IMR-90 (cell line): ENCODE measurements at places on chromosomes 1 and 21. TPM values are rescaled to one million over a fixed set of nuclear protein-coding genes. Genes with fewer than 3 reads are reported as not detected.

DNA sequence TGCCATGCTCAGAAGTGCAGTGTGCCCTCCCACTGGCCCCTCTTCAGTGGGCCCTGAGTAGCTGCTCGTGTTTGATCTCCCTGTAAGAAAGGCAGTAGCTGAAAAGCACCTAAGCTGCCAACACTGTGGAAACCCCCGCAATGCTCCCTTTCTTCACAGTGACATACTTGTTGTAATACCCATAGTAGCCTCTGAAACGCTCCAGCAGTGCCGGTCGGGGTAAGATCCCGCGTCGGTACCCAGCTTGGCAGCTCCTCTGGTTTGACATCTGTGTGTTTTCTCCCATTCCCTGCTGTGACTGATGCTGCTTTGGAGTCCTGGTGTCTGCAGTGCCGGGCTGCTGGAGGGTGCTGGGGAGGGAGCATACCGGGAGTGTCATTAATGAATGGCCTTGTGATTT is 3.6 kb downstream of the CHAF1B start:
- DNase-seq, result peak; percentile 54

- DNase-seq, result no peak
Measured at GRCh38 chr1:88744142-88744541, 60.1 kb downstream of the PKN2 start.

GRCh38 chr1:25616987-25617624 is 515 bp downstream of the MAN1C1 start:
- DNase-seq, result no peak

- DNase-seq, result peak; percentile 67
Measured at GRCh38 chr1:65075123-65075976, 72.7 kb upstream of the AK4 start.

DNA sequence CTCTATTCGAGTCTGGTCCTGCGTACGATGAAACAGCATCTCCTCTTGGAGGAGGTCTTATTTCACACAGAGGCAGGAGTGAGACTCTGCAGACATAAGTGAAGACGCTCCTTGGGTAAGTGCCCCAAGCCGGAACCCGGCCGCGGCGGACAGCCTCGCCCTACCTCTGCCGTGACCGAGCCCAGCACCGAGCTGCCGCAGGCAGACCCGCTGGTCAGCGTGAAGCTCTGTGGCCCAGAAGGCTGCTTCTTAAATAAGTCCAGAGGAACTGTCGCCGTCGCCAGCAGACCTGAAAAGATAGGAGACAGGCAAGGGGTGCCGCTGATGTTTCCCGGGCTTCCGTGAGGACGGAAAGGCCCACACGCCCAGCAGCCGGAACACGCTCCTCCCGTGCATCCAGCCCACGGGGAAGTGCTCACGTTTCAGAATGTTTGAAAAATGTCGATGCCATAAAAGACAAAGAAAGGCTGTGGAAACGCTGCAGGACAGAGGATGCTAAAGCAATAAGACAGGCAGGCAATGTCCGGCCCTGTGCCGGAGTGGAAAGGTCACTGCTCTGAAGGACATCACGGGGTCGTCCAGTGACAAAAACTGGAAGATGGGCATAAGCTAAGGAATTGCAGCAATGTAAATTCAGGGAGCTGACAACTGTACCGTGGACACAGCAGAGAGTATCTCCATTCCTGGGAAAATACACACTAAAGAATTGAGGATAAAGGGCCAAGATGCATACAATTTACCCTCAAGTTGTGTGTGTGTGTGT is 28.5 kb upstream of the PRDM15 start:
- no peak for DNase-seq

DNA sequence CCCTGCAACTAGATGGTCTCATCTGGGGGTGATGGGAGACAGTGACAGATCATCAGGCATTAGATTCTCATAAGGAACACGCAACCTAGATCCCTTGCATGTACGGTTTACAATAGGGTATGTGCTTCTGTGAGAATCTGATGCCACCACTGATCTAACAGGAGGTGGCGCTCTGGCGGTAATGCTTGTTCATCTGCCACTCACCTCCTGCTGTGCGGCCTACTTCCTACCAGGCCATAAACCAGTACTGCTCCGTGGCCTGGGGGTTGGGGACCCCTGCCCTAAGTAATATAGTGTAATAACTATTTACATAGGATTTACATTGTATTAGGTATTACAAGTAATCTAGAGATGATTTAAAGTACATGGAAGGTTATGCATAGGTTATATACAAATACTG is 134.9 kb downstream of the CLEC20A start:
- DNase-seq, result no peak

GRCh38 chr1:17777330-17777729 is 22.2 kb downstream of the ACTL8 start:
- no peak for DNase-seq

- DNase-seq, result peak; percentile 77
Measured at GRCh38 chr1:164588516-164589341, 29.7 kb downstream of the PBX1 start.

DNA sequence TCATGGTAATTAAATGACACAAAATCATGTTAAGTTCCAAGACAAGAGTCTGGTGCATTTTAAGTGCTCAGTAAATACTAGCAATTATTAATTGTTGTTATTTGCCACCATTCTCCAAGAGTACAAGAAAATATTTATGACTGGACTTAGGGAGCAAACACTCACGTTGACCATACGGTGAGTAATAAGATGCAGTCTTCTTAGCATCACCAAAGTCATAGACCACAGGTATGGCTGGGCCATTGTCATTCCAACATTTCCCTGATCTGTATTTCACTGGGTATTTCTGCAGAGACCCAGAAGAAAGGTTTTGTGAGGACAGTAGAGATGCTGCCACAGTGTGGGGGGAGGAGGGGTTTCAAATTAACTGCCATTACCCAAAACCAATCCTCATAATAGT is 4.7 kb downstream of the ITLN2 start:
- DNase-seq, result no peak

DNA sequence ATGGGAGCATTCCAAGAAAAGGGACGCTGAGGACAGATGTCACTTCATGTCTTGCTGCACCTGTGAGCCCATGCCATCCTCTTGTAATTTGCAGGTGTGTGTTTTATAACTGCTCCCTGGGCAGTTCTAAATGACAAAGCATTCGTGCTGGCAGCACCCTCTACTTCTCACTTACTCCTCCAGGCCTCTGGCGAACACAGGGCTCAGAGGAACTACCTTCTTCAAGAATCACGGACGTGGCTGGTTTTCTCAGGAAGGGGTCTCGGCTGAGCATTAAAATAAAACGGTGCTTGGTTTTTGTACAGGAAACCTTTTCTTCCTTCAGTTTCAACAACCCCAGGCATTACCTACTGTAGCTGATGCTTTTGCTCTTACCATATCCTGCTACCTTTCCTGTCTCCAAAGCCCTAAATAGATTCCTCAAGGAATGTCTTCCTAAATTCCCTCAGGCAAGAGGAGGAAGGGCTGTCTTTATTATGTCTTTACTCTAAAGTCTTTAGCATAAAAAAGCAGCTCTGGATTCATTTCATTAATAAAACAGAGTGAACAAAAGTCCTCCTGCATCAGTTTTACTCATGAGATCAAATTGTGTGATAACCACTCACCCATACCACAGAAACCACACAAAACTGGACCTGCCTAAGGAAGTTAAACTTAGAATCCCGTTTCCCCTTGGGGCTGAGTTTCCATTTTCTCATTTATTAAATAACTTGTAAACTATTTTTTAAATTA is 79.0 kb upstream of the MAP10 start:
- peak; percentile 31 for DNase-seq

DNA sequence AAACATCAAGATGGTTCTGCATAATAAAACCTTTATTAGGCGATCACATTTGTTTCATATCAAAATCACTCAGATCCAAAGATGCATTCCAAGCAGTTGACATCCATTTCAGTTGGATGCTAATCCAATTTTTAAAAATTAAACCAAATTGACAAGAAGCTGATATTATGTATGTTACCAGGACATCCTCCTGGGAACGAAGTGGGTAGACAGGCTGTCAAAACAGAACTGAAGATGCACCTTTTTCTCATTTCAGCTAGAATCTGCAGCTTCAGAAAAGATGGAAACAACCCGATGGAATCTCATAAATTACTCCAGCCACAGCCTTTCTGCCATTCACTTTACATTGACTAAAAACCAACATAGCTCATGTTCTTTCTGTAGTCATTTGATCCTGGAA is 268.4 kb downstream of the PLPP3 start:
- DNase-seq, result no peak

- no peak for DNase-seq
Measured at GRCh38 chr1:37697090-37697489, 4.8 kb downstream of the CDCA8 start.

DNA sequence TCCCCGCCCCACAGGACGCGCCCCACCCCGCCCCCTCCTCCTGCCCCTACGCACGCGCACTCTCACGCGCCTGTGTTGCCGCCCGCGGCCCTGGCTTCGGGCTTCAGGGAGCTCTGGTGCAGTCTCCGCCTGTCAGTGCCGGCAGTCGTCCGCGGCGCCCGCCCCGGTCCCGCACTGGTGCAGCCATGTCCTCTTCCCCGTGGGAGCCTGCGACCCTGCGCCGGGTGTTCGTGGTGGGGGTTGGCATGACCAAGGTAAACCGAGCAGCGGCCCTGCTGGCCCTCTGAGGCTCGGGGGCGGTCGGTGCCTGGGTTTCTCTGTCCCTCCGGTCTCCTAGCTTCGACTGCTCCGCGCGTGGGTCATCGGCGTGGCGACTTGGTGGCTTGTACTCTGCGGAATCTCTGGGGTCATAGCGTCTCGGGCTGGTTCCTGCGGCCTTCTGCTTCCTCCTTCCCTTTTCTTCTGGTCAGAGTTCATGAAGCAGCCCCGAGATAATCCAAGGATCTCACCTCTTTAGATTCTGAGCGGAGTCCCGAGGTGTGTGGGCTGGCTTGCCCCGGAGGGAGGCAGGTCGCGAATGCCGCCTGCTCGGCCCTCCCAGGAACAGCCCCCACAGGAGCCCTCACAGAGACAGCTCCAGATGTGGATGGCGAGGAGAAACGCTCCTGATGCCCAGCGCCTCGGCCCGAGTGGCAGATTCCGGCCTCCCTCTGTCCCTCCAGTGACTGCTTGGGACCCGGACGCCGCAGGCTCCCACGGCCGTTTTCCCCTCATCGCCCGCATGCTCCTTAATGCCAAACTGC is at the start of gene SCP2:
SCP2 (plus strand) TSS at position 65 of the 803 bp plus-strand sequence; CDS start at position 186, 121 bp downstream.
- peak; percentile 56 for DNase-seq

GRCh38 chr1:156104861-156105832 is 9.4 kb upstream of the LMNA start:
- DNase-seq, result peak; percentile 49

DNA sequence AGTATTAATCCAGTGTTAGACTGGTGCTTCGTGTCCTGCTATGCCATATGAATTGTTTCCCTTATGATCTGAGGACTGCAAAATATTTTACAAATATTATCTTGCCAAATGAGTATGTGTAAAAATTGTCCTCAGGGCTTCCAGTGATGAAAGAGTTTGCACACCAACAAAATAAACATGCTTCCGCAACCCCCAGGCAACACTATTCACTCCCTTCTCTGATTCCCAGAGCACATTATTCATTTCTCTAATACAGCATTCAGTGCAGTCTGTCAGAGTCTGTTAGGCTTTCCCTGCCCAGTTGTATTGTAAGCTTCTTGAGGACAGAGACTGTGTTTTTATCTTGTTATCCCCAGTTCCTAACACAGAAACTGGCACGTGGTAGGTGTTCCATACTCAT is 409.9 kb upstream of the C1orf87 start:
- DNase-seq, result no peak

DNA sequence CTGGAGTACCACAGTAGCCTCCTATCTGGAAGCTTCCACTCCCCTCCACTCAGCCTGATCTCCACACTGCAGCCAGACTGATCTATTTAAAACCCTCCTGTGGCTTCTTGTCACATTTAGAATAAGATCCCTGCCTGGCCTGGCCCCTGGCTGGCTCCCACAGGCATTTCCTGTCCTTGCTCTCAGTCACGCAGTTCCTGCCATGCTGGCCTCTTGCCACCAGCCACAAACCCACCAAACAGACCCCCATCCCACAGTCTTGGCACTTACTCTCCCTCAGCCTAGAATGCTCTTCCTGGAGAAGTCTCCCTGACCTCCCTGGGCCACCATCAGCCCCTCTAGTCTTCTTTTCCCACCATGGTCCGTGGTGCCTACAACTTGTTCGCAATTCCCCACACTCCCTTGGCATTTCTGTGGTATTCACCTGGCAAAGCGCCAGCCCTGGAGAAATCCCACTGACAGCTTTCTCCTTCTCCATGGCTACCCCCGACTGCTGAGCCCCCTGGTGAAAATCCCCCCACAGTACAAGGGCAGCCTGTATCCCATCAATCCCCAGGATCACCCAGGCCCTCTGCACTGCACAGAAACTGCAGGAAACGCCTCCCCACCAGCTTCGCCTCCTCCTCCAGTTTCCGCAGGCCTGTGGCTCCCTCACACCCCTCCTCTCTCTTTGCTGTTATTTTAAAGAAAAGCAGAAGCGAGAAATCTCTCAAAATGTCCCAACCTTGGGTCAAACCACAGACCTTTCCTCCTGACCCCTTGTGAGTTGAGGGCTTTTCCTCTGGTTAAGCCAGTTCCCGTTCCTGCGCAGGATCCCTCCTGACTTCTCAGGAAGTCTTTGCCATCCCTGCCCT is 94.5 kb downstream of the SYT2 start:
- DNase-seq, result peak; percentile 45

DNA sequence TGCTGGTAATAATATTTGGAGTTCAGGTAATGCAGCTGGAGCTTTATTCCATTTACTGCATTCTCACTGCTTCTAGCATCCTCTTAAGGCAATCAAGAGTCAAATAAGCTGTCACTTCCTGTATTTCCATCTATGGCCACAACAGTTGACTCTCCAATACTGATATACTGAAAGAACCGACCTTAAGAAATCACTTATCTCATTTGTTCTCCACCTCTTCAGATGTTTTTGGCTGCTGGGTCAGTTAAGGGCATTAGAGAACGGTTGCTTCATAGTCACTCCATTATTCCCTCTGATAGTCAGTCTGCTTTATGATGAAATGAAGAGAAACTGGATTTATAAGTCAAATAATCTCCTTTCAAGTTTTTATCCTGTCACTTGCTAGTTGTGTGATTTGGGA is 14.2 kb upstream of the RGS4 start:
- DNase-seq, result no peak

Gene DNAI4
- polyA plus RNA-seq, result 0.63 and 0.72 TPM in 2 replicates

Gene PODN
- polyA plus RNA-seq, result 5.4 and 6.2 TPM in 2 replicates

Gene SLAMF9
- 0.27 and 0.67 TPM in 2 replicates for polyA plus RNA-seq

Gene ROR1
- polyA plus RNA-seq, result 4.4 and 4.5 TPM in 2 replicates

Gene TCHH
- not detected in 2 replicates for polyA plus RNA-seq

Gene PLPPR4
- 3.9 and 4.5 TPM in 2 replicates for polyA plus RNA-seq

Gene MANEAL
- 0.46 and 0.55 TPM in 2 replicates for polyA plus RNA-seq

Gene TIE1
- polyA plus RNA-seq, result 7.5 and 8.5 TPM in 2 replicates

Gene RXRG
- polyA plus RNA-seq, result not detected in 2 replicates

Gene UBR4
- polyA plus RNA-seq, result 102 and 121 TPM in 2 replicates

Gene KIFAP3
- 7.8 and 10.5 TPM in 2 replicates for polyA plus RNA-seq

Gene KRTAP21-2
- not detected in 2 replicates for polyA plus RNA-seq

Gene CALML6
- 0.52 and 0.91 TPM in 2 replicates for polyA plus RNA-seq
